GM13977 (cell line): ENCODE measurements at places on chromosomes 1 and 21.

- no peak for DNase-seq
These were observed 3.9 kb downstream of the RCC1 start for GRCh38 chr1:28509705-28510272.

- DNase-seq = no peak
These were observed 24.1 kb downstream of the PAFAH2 start for GRCh38 chr1:25973610-25974321.

GRCh38 chr1:8742022-8742924 lies 75.2 kb downstream of the RERE start:
- DNase-seq = no peak

DNA sequence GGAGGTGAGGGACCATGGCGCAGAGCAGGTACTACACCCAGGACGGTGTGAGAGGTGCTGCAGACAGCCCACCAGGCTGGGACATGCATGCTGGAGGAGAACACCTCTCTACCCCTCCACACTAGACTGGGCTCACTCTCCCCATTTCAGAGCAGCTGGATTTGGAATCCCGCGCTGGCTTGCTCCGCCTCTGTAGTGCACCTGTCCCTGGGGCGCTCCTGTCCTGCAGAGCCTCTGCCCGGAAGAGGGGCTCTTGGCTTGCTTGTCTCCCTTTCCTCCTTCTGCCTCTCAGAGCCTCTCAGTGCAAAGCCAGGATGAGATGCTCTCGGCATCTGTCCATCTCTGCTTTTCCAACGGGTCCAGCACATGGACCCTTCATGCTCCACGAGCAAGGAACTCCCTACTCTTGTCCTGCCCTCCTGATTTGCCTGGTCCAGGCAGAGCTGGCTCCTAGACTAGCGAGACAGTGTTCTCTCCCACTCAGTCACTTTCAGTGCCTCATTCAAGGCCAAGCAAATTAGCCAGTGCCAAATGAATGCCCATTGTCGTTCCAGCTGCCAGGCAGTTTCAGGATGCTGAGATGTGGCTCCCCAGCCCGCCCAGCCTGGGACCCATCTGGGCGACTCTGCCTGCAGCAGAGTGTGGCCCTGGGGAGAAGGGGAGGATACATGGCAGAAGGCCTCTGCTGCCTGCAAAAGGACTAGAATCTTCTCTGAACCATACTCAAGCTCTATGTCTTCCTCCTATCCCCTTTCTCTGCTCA lies 33.7 kb downstream of the CDCA8 start:
- DNase-seq = no peak

DNA sequence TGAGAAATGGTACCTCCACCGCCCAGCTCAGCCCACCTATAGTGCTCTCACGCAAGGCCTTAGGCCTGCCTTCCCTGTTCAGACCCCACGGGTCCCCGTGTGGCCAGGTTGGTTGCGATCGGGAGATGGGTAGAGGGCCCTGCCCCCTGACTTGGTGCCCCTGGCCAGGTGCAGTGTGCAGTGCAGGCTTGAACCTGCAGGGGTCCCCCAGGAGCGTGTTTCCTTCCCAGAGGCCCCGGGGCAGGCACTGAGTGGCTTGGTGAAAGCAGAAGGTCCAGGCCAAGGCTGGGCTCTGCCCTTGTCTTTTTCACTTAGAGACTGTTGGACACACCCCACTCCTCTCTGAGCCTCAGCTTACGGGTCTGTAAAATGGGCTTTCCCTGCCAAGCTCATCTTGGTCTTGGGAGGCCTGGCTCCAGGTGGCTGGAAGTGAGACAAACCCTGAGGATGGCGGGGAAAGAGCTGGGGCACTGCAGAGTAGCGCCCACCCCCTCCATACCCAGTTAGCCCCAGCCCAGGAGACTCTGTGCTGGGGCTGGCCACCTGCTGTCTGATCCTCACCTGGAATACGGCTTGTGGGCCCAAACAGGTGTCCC lies 9.3 kb upstream of the HES5 start:
- DNase-seq = no peak

GRCh38 chr1:109990302-109990653 lies 5.7 kb downstream of the AHCYL1 start:
- DNase-seq = no peak

DNA sequence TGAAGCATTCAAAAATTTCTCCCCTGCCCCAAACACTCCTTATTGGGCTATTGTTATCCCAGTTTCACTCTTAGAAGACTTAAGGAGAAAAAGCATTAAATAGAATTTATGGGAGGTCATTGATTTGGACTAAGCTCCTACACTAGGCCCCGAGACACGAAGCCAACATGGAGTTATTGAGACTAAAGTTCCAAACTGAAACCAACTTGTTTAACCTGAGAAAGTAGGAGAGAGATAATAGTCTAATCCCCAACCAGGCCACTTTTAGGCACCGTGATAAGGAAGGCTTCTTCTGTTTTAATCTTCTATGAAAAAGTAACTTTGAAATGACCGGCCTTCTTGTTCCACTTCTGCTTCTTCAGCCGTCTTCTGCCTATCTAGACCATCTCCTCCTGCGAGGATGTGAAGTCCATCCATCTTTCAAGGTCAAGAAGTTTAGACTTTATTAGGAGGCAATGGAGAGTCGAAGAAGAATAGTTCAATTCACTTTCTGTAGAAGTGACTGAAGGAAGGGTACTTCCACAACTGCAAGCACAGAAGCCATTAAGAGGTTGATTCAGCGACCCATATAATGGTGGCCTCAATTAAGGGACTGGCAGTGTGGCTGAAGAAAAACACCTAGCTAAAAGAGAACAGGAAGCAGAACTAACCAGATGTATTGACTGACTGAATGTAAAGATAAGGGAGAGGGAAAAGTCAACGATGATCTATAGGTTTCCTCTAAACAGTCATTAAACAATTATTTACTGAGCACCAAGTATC lies 428.8 kb downstream of the SMYD3 start:
- DNase-seq = no peak

DNA sequence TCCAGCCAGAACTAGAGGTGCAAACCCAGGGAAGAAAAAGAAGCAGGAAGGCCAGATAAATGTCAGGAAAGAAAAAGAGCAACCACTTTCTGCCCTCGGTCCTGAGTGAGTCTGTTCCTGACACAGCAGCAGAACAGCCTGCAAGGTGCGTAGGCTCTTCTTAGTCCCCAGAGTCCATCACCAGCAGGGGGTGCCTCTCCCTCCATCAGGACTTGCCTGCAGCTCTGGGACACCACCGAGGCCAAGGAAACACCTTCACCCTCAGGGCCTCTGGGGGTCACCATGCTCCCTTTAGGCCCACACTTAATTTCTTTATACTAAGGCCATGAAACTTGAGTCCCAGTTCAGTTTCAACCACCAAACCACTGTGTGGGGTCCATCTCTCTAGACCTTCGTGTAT lies 43.7 kb upstream of the NFASC start:
- peak; percentile 62 for DNase-seq

GRCh38 chr1:228364068-228364705 lies 42.4 kb downstream of the TRIM11 start:
- DNase-seq = no peak

GRCh38 chr1:241767737-241768136 lies 80.3 kb upstream of the EXO1 start:
- no peak for DNase-seq

DNA sequence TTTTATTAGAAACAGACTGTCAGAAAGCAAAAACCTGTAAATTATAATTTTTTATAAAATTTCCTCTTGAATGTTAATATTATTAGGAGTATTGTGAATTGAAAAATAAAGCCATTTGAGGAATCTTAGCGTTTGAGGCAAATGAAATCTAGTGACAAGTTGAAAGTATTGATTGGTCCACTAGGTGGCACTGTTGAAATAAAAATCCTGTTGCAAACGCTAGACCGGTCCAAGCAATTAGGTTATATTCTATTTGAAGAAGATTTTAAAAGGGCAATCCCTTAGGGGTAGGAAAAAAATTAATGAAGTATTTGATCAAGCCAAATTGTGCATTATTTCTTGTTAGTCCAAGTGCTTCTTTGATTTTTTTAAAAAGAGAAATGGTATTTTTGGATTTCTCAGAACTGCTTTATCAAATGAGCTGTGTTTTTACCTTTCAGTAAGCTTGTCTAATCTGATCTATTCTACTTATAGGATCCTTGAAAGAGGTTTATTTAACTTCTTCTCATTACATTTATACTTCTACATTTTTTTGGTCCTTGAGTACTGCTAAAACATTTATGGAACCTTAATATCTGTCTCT lies 57.7 kb downstream of the ATG4C start:
- DNase-seq = peak; percentile 39

DNA sequence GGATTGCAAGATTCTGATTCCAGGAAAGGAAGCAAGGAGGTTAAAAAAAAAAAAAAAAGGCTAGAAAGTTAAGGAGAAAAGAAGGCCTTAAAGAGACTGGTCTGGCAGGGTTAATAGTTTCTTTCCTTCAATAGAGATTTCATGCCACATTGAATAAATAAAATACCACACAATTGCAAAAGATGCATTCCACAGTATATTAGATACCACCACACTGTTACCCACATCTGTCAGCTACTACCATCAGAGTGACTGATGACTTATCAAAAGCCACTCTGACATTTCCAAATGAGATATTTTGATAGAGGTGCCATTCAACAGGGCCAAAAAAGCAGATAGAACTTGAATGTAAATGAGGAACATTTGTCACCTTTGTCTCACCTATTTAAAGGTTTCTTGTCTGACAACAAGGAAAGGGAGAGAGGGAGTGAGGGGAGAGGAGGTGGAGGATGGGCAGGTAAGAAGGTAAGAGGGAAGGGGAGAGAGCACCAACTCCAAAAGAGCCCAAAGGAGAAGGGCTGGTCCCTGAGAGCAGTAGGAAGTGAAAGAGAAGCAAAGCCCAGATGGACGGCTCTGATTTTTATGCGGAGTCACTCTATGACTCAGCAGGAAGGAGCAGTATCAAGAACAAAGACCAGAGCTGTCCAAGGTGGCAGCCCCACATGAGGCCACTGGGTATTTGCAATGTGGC lies 38.3 kb downstream of the LRRN2 start:
- peak; percentile 79 for DNase-seq

- no peak for DNase-seq
These were observed 39.1 kb downstream of the UBIAD1 start for GRCh38 chr1:11311816-11312755.

DNA sequence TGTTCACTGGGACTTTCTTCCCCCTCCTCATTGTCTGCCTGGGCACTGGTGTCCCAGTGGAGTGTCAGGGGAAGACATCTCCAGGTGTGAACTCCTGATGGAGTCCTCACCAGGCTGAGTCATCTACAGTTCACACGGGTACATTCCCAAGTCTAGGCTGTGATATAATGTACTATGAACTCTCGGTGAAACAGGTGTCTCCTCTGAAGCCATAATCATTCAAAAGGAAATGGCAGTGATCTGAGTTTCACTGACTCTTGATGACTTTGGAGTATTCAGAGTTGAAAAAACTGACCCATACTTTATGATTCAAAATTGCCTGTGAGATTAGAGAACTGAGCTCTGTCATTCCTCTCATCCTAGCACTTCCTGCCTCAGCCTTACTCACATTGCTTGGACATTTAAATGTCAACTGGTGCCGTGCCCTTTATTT lies 9.1 kb downstream of the LAMC2 start:
- DNase-seq = no peak

DNA sequence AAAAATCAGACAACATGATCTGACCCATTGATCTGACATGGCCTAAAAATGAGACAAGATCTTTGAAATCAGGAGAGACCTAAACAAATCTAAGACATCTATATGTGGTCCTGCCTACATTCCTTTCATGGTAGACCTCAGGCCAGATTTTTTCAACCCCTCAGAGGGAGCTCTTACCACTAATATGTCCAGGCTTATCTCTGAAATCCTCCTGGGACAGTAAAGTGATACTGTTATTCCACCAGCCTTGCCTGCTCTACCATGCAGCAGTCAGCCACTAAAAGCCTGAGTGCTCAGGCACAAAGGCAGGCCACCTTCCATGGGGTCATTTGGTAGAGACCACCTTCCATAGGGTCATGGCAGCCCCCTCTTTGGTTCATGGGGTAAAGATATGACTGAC lies 126.9 kb downstream of the TBX15 start:
- DNase-seq = no peak

- no peak for DNase-seq
These were observed 34.7 kb downstream of the CRB1 start for GRCh38 chr1:197302775-197303174.

GRCh38 chr1:235597867-235598553 lies 51.6 kb downstream of the GNG4 start:
- no peak for DNase-seq

- no peak for DNase-seq
These were observed 34.3 kb downstream of the TNFSF18 start for GRCh38 chr1:173016419-173016818.

- DNase-seq = no peak
These were observed 16.9 kb upstream of the ECE1 start for GRCh38 chr1:21307210-21307609.

DNA sequence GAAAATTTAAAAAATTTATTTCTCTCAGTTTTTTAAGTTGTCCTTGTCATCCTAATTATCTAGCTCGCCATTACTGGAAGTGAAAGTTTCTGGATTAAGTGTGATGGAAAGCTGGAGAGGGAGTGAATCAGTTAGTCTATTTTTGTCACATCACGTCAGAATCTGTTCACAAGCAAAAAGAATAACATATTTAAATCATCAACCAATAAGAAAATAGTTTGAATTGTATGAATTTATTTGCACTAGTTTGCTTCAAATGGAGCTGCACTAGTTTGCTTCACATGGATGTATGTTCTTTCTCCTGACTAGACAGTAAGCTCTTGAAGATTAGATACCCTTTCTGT lies 22.8 kb downstream of the PHC2 start:
- DNase-seq = no peak

GRCh38 chr1:108750476-108751181 lies 4.2 kb downstream of the STXBP3 start:
- no peak for DNase-seq

- no peak for DNase-seq
These were observed 73.3 kb downstream of the CD34 start for GRCh38 chr1:207837673-207838072.

DNA sequence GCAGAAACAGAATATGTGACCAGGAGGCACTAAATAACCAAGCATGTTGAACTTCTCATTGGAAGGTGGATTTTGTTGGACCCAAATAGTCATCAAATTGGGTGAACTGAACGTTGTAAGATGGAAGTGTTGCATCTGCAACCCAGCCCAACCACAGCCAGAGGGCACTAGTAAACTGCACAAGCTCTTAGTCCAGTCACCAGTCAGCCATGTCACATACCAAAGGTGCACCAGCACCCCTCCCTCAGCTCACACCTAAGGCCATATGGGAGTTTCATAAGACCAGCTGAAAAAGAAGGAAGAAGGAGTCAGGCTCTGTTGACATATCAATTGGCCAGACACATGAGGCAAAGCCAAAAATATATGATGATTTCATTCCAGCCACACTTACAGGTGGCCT lies 481.7 kb upstream of the NR5A2 start:
- no peak for DNase-seq

DNA sequence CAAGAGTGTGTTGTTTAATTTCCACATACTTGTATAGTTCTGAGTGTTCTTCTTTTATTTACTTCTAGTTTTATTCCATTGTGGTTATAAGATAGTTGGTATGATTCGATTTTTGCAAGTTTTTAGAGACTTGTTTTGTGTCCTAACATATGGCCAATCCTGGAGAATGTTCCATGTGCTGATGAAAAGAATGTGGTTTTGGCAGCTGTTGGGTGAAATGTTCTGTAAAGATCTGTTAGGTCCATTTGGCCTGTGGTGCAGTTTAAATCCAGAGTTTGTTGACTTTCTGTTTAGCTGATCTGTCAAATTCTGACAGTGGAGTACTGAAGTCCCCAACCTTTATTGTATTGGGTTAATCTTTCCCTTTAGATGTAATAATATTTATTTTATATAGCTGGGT lies 19.5 kb upstream of the TIPRL start:
- DNase-seq = no peak

- no peak for DNase-seq
These were observed 281.3 kb downstream of the VAV3 start for GRCh38 chr1:107683683-107684082.

GRCh38 chr1:22870201-22870871 lies 102.3 kb downstream of the LACTBL1 start:
- DNase-seq = no peak
